Caco-2 (cell line): ENCODE measurements at places on chromosomes 2 and 18.

GRCh38 chr18:45376193-45376592 lies 239.1 kb upstream of the SLC14A2 start:
- no peak for DNase-seq

- no peak for DNase-seq
Observed at GRCh38 chr2:208039376-208040110, 14.2 kb upstream of the PLEKHM3 start.

GRCh38 chr2:126893606-126894005 lies 5.1 kb upstream of the TEX51 start:
- no peak for DNase-seq

DNA sequence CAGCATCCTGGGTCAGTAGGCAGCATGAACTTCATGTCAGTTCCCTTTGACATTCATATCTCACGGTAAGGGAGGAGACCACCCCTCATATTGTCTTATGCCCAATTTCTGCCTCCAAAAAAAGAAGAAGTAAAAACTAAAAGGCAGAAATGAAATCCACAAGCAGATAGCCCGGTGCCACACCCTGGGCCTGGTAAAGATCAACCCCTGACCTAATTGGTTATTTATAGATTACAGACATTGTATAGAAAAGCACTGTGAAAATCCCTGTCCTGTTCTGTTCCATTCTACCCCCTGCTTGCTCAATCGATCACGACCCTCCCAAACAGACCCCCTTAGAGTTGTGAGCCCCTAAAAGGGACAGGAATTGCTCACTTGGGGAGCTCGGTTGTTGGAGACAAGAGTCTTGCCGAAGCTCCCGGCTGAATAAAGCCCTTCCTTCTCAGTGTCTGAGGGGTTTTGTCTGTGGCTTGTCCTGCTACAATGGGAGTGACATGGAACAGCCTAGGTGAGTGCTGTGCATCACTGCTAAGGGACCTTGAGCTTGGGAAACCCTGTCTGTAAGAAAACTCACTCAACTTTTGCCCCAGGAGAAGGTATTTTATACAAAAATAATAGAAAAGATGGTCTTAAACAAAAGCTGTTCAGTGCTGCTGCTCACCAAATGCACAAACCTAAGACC lies 11.1 kb downstream of the NDUFV2 start:
- DNase-seq, result no peak

DNA sequence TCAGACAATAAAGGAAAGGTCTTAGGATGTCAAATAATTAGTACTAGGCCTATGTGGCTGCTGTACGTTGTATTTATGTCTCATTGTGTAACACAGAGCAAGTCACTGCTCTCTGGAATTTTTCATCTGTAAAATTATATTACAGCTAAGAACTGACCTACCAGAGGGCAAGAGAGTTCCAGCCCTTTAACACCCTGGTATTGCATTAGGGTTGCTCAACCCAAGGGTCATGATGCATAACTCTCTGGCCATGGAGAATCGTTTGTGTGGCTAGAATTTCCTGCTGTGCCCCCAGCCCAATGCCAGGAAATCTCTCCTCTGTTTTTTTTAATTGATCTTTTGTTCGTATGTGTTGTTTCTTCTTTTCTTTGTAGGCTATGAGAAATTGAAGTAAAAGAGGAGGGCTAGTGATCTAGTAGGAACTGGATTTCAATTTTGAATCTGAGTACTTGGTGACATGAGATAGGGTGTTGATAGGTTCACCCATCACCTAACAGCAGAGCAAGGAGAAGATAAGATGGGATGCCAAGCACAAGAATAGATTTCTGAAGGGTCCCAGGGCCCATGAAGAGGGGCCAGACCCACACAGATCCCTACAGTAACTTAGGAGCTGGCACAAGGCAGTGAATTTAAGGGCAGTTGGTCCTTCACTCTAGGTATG lies 571.2 kb upstream of the TNP1 start:
- DNase-seq, result no peak

DNA sequence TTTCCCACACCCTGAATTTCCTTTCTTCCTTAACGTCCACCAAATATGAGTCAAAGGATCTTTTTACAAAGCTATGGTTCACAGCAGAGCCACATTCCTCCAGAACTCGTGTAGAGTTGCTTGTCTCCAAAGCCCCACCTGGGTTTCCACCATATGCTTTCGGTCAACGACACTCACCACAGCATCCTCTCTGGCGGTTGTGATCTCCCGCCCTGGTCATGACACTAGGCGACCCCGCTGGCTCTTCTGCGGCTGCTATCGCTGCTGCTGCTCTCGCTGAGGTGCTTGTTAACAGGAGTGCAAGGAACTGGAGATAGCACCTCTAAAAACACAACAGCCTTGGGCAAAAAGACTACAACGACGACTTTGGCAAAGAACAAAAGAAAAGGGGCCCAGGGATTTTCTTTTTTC lies 340 bp downstream of the SLC40A1 start:
- peak; percentile 53 for DNase-seq

- no peak for DNase-seq
Observed at GRCh38 chr2:161710131-161710915, 86.1 kb downstream of the SLC4A10 start.
